GM18507 (cell line): ENCODE measurements at places on chromosomes 7 and 10.
A peak's percentile ranks its signal among the peaks of the same experiment; 100 is the strongest.

DNA sequence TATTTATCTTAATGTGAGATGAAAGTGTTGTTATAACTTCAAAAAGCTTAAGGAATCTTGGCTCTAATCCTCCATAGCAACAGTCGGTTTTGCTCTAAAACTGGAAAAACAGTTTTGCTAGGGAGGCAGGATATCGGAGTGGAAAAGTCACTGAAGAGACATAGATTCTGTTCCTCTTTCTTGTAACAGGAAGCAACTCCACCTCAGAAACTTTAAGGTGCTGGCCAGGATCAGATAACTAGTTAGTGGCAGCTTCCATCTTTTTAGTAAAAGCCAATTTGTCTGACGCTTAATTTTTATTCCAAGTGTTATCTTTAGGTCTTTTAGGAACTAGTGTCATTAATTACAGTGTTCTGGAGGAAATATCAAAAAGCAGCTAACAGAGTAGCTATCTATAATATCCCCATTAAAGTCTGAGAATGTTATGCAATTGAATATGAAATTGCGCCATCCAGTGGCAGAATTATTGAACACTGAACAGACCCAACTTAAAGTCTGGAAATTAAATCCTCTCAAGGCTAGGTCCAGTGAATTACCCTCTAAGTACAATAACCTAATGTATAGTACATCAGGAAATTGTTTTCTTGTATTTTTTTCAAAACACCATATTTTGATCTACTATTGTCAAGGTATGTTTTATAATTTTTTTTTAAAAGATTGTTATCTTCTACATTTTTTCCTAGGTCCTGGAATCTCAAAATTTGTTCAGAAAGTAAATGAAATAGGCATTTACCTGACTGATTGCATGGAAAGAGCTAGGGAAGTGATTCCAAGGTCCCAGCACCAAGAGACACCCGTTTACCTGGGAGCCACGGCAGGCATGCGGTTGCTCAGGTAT lies 65.9 kb upstream of the CC2D2B start:
- no peak for DNase-seq

GRCh38 chr7:100489824-100490223 lies 6.1 kb downstream of the NYAP1 start:
- DNase-seq: peak; percentile 66

DNA sequence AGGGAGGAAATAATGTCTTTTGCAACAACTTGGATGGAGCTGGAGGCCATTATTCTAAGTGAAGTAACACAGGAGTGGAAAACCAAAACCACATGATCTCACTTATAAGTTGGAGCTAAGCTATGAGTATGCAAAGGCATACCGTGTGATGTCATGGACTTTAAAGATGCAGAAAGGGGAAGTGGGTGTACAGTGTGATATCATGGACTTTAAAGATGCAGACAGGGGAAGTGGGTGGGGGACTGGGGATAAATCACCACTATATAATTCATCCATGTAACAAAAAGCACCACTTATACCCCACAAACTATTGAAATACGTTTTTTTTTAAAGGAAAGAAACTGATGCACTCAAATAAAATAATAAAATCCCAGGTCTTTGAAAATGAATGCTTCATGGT lies 29.5 kb downstream of the LYZL2 start:
- DNase-seq: no peak

DNA sequence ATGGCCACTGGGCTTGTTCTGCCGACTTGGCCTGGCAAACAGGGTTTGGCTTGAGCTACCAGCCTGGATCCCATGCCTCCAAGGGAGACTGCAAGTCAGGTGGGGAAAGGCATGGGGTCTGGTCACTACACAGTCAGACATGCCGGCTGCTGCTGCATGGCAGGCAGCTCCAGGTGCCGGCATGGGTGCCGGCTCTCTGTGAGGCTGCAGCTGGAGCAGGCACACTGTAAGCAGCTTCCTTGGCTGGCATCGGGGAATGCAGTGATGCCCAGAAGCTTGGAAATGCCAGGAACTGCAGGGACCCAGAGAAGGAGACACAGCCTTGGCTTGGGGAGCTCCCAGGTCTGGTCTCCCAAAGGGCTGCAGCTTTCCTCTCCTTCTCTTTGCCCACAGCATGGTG lies 305.5 kb upstream of the NRG3 start:
- no peak for DNase-seq
